ENCODE measurements at places on chromosomes 13 and 19.

- no peak within 1 kb of the TSS for H3K27ac ChIP-seq
- H3K4me1 ChIP-seq: no peaks in the 10 kb centered on the region
- no peaks in the 10 kb centered on the region for H3K36me3 ChIP-seq
- H3K4me3 ChIP-seq: no peak within 1 kb of the TSS
- no peak for DNase-seq
Measured at GRCh38 chr19:22783651-22784410, at the start of gene ZNF99. TSS of gene ZNF99 (minus strand) at chr19:22784151. CDS start at chr19:22784016, 135 bp downstream.

GRCh38 chr13:31022288-31022895 is 89.9 kb downstream of the TEX26 start:
- no peak for DNase-seq
- H3K4me1 ChIP-seq: no peaks in the 10 kb centered on the region
- peaks cover 5% of the 10 kb centered on the region for H3K27me3 ChIP-seq

DNA sequence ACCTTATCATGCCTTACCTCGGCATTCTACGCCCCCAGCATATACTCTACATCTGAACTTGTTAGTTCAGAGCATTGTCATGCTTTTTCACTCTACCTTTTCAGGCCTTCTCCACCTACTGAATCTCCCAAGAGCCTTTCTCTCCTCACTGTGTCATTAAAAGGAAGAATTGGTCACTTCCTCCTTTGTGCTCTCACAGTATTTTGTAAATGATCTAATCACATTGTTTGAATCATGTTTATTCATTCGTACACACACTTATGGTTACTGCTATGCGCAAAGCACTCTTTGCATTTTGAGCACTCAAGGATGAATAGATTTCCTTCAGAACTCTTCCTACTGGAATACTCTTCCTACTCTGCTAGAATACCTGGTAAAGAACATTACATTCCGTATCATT is 15.8 kb upstream of the ELF1 start:
- H3K27me3 ChIP-seq: no peaks in the 10 kb centered on the region
- no peak for DNase-seq
- H3K4me1 ChIP-seq: no peaks in the 10 kb centered on the region
- no peak overlapping the region for H3K27ac ChIP-seq

GRCh38 chr19:51367565-51368365 is 1.0 kb downstream of the CLDND2 start:
- peak overlapping the region; percentile 85 for H3K4me3 ChIP-seq
- H3K36me3 ChIP-seq: no peaks in the 10 kb centered on the region
- peak; percentile 93 for DNase-seq
- peak overlapping the region; percentile 84 for H3K27ac ChIP-seq

DNA sequence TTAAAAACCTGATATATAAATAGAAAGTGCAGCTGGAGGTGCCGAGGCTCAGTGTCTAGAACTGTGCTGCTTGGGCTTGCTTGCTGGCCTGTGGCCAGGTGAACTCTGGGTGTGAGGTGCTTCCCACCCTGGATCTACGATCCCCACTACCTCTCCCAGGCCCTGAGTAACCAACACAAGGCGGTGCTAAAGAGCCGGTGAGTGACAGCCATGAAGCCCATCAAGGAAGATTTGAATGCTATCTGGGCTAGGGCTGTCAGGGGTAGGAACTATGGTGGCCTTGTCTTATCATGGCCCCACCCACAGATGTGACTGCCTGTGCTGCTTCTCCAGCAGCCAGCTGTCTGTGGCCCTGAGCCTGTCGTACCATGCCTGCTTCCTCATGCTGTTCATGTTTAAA is 25.6 kb upstream of the ZNF91 start:
- H3K27me3 ChIP-seq: no peaks in the 10 kb centered on the region
- no peak overlapping the region for H3K27ac ChIP-seq
- no peak overlapping the region for H3K4me3 ChIP-seq
- no peaks in the 10 kb centered on the region for H3K36me3 ChIP-seq

DNA sequence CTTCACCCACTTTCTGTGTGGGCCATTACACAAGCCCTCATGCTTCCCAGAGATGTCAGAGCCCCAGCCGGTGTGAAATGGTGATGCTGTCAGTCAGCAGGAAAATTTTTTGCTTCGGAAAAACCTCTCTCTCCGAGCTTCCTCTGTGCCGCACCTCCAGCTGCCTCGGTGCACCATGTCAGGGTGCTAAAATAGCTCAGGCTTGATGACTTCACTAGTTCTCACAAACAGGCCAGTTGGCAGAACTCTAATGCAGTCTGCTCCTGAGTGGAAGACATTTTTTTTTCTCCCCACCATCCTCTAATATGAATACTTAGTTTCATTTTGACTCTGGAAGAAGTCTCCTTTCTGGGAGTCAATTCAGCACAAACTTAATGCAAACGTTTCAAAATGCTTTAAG is 71.3 kb downstream of the KLF12 start:
- H3K27ac ChIP-seq: peak overlapping the region; percentile 66
- DNase-seq: no peak
- peaks cover 33% of the 10 kb centered on the region for H3K4me1 ChIP-seq
- no peaks in the 10 kb centered on the region for H3K27me3 ChIP-seq
- H3K36me3 ChIP-seq: no peaks in the 10 kb centered on the region

- H3K27ac ChIP-seq: peak overlapping the region; percentile 91
- H3K36me3 ChIP-seq: no peaks in the 10 kb centered on the region
- H3K27me3 ChIP-seq: no peaks in the 10 kb centered on the region
Measured at GRCh38 chr19:42279902-42280814, 11.1 kb downstream of the CIC start.

DNA sequence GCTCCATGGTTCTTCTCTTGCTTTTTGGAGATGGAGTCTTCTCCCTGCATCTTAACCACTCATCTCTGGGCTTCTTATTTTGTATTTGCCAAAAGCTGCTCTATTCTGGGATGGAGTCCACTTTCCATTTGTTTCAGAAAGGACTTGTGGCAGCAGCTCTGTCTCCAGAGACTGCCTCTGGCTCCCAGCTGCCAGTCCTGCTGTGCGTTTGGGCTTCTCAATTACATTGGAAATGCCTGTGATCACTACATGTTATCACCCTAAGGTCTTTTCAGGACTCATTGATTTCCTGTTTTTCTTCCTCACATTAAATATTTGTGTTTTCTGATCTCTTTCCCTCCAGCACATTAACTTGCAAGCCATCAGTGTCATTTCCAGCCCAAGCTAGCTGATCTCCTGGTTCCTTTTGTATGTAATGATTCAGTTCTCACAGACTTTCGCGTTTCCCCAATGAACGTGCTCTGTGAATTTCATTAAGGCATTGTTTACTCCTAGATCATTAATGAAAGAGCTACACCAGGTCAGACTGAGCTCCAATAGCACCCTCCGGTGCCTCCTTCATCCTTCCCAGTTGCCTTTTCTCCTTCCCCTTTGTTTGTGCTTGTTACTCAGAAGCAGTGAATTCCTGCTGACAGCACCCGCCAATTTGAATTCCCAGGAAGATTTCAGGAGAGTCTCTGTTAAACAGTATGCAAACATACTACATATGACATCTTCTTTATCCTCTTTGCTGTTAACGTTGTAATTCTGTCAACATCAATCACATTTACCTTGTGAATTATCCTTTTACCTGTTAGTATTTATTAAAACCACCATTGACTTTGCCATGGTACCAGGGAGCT is 3.0 kb downstream of the CBY2 start:
- no peaks in the 10 kb centered on the region for H3K27me3 ChIP-seq
- H3K4me3 ChIP-seq: no peak overlapping the region
- no peak overlapping the region for H3K27ac ChIP-seq
- H3K36me3 ChIP-seq: no peaks in the 10 kb centered on the region
- no peak for DNase-seq
- no peaks in the 10 kb centered on the region for H3K4me1 ChIP-seq

DNA sequence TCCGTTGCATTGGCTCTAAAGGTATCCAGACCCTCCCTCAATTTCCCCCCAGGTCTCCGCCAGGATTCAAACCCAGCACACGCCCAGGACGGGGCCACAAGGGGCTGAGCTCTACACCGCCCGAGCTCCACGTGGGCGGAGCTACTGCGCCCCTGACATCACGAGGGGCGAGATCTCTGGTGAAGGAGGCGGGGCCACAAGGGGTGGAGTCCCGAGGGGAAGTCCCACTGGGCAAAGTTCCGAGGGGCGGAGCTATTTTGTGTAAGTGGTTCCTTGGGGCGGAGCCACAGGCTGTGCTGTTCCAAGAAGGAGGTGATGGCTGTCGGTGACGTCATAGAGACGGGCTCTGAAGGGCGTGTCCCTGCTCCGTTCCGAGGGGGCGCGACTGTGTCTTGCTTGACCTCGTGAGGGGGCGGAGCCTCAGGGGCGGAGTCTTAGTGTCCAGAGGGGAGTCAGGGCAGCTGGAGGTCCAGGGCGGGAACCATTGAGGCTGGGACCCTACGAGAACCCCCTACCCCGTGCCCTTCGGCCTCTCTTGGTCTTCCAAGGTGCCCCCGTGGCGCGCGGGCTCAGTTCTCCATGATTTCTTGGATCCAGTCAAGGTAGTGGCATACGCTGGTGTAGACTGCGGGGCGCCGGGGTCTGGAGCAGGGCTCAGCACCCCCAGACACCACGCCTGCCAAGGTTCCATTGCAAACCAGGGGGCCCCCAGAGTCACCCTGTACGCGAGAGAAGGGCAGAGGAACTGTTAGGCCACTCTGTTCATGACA is 1.3 kb upstream of the KLK8 start:
- H3K27me3 ChIP-seq: peaks cover 3% of the 10 kb centered on the region
- H3K4me1 ChIP-seq: no peaks in the 10 kb centered on the region
- peak; percentile 12 for DNase-seq
- no peaks in the 10 kb centered on the region for H3K36me3 ChIP-seq
- H3K27ac ChIP-seq: no peak overlapping the region

DNA sequence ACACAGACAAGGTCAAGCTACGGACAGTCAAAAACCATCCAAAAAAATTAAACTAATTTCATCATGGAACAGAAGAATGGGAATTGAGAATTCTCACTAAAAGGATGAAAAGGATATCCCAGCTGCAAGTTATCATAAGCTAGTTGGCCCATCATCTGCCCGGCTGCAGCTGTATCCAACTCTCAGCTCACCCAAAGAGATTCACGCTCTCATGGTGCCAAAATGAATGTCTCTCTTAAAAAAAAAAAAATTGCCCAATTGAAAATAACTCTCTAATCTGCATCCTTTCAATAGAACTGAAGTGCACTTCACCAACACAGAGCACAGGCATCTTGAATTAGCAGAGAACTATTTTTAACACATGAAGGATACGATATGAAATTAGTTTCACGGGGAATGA is 20.0 kb downstream of the ENOX1 start:
- no peak overlapping the region for H3K27ac ChIP-seq
- H3K4me3 ChIP-seq: no peak overlapping the region
- H3K4me1 ChIP-seq: no peaks in the 10 kb centered on the region

DNA sequence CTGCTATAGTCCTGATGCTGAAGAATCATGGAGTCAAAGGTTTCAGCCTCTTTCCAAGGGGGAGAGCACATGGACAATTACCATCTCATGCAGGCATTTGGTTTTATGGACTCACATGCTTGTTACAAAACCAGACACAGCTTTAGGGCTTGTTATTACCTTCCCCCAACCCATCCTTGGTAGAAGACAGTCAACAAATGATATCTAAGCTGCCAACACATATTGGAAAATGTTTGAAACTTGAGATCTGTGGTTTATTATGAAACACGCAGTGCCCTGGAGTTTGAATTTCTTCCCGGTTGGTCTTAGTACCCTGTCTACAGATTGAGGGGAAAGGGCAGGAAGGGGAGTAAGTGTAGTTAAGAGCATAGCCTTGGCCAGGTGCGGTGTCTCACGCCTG is 12.5 kb upstream of the CYP2A6 start:
- H3K27me3 ChIP-seq: peaks cover 1% of the 10 kb centered on the region
- H3K27ac ChIP-seq: no peak overlapping the region
- no peak overlapping the region for H3K4me3 ChIP-seq

DNA sequence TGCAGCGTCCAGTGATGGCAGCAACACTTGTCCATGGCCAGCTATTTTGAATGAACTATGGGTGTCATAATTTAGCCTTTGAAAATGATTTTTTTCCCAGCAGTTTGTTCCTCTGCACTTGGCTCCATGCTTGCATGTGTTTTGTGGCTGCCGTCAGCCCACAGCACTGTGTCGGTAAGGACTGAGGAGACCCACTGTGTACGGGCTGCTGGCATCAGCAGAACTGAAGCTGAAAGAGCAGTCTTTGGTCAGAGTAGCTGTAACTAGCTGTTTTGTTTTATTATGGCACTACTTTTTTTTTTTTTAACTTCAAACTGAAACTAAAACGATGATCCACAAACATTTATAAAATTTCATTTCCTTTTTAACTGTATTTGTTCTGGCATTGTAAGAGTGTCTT is 50.3 kb upstream of the TEX29 start:
- H3K27ac ChIP-seq: no peak overlapping the region
- no peak overlapping the region for H3K4me3 ChIP-seq
- H3K36me3 ChIP-seq: peaks cover 67% of the 10 kb centered on the region
- no peak for DNase-seq
- no peaks in the 10 kb centered on the region for H3K4me1 ChIP-seq

DNA sequence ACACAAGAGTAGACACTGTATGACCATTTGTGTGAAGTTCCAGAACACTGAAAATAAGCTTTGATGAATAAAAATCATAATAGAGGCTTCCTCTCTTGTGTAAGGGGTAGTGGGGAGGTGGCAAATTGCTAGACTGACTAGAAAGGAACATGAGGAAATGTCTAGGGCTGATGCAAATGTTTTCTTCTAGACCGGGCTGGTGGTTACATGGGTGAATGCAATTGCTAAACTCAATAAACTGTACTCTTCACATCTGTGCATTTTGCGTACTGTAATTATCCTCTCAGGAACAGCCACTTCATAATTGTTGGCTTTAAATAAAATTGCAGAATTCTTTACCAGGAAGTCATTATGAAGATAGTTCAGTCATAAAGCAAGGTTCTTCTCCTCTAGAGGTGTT is 5.2 kb upstream of the KBTBD7 start:
- no peaks in the 10 kb centered on the region for H3K27me3 ChIP-seq
- H3K4me3 ChIP-seq: no peak overlapping the region
- no peak for DNase-seq

DNA sequence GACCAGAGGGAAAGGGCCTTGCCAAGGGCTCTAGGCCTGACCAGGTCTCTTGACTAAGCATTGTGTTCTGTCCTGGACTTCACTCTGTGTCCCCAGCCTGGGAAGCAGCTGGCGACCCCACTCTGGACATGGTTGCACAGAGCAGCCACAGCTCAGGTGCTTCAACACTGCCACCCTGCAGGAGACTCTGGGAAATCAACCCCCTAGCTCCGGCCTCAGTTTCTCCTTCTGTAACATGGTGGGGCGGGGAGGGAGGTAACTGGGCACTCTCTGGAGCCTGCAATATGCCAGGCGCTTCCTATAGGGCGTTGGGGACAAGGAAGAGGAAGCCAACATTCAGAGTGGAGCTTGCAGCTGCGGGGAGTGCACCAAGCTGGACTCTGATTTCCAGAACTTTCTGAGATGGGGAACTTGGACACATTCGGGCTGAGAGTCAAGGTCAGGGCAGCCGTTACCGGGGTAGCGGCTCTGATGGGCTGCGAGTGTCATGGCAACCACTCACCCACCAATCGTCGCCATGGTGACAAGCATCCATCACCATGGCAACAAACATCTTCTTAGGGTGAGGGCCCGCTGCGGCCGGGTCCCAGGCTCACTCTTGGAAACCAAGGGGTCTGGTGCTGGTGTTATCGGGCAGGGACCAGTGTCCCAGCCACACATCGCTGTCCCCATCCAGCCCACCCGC is 12.8 kb downstream of the F2RL3 start:
- no peak overlapping the region for H3K4me3 ChIP-seq
- no peaks in the 10 kb centered on the region for H3K27me3 ChIP-seq
- H3K27ac ChIP-seq: no peak overlapping the region
- H3K4me1 ChIP-seq: peaks cover 16% of the 10 kb centered on the region

Measured in CD4-positive, CD25-positive, alpha-beta regulatory T cell (primary cell).